Heart right ventricle (tissue), 16 donors: ENCODE measurements at places on chromosomes 3 and 15.
A peak's percentile ranks its signal among the peaks of the same experiment; 100 is the strongest.

GRCh38 chr3:193922034-193922774 lies 213.7 kb upstream of the HES1 start:
- H3K27me3 ChIP-seq, result peaks cover 2% of the 10 kb centered on the region
- H3K4me3 ChIP-seq, result no peak overlapping the region
- H3K4me1 ChIP-seq, result no peaks in the 10 kb centered on the region
- no peaks in the 10 kb centered on the region for H3K36me3 ChIP-seq

GRCh38 chr15:57033715-57034439 lies 115.4 kb downstream of the TCF12 start:
- H3K27ac ChIP-seq, result no peak overlapping the region
- no peaks in the 10 kb centered on the region for H3K36me3 ChIP-seq
- H3K4me3 ChIP-seq, result no peak overlapping the region
- no peak for DNase-seq
- H3K27me3 ChIP-seq, result no peaks in the 10 kb centered on the region

DNA sequence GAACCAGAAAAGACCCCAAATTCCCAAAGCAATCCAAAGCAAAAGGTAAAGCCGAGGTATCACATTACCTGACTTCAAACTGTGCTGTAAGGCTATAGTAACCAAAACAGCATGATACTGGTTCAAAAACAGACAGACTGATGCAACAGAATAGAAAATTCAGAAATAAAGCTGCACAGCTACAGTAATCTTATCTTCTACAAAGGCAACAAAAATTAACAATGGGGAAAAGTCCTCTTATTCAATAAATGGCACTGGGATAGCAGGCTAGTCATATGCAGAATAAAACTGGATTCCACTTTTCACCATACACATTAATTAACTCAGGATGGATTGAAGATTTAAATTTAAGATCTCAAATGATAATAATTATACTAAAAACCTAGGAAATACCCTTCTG lies 392.6 kb upstream of the CBLB start:
- H3K4me1 ChIP-seq, result no peaks in the 10 kb centered on the region
- DNase-seq, result no peak
- H3K4me3 ChIP-seq, result no peak overlapping the region
- H3K27ac ChIP-seq, result no peak overlapping the region
- H3K36me3 ChIP-seq, result no peaks in the 10 kb centered on the region

GRCh38 chr3:178320456-178321351 lies 215.5 kb upstream of the KCNMB2 start:
- H3K27me3 ChIP-seq, result no peaks in the 10 kb centered on the region
- H3K27ac ChIP-seq, result peak overlapping the region; percentile 87
- H3K4me3 ChIP-seq, result no peak overlapping the region
- H3K36me3 ChIP-seq, result no peaks in the 10 kb centered on the region

DNA sequence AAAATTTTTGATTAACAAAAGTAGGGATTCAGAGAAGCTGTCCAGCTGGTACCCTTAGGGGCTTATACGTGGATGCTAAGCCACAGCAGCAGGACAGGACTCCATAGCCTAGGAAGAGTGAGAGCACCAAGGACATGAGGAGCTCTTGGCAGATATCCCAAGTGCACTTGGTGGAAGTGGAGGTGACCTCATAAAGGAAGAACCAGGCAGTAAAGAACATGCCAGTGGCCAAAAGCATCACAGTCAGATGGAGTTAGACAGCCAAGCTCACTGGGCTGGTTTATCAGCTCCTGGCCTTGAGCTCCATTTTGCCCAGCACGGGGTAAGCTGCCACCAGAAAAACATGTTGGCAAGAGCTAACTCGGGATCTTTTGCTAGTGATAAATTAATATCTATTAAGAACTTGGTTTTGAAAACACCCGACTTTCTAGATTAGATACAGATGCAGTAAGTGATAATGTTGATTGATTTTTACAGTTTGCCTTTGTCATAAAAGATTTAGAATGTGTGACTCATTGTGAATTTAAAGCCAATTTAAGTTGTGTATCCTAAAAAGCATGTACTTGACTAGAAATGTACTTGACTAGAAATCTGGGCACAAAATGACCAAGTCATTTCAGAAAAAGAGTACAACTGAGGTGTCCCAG lies 108.0 kb downstream of the CMSS1 start:
- peak overlapping the region; percentile 40 for H3K27ac ChIP-seq
- peak; percentile 57 for DNase-seq
- H3K36me3 ChIP-seq, result no peaks in the 10 kb centered on the region
- no peaks in the 10 kb centered on the region for H3K27me3 ChIP-seq

- no peak overlapping the region for H3K4me3 ChIP-seq
- H3K27me3 ChIP-seq, result no peaks in the 10 kb centered on the region
- no peaks in the 10 kb centered on the region for H3K4me1 ChIP-seq
Observed at GRCh38 chr3:141777957-141778813, 15.0 kb downstream of the GRK7 start.

DNA sequence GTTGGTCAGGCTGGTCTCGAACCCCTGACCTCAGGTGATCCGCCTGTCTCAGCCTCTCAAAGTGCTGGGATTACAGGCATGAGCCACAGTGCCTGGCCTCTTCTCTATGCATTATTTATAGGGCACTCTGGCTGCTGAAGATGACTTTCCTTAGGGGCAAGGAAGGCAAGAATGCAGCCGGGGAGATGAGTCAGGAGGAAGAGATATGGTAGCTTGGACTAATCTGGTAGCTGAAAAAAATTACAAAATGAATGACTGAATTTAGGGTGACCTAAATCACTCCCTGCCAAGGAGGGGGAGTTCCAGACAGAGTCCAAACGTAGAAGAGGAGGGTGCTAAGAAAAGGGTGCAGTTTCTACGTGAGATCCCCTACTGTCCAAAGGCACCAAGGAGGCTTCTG lies 14.2 kb downstream of the RHCG start:
- no peaks in the 10 kb centered on the region for H3K36me3 ChIP-seq
- H3K4me3 ChIP-seq, result no peak overlapping the region
- DNase-seq, result no peak
- no peak overlapping the region for H3K27ac ChIP-seq

DNA sequence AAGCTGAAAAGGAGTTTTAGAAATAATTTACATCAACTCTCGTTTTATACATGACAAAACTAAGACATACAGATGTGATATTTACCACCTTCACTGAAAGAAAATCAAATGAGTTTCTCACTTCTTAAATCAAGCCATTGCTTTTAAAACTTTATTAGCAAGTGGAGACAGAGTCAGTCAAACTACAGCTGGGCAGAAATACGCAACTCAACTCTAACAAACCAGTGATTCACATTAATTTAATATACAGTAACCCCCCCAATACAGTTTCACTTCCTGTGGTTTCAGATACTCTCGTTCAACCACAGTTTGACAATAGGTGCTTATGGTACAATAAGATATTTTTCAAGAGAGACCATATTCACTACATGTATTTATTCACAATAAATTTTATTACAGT lies 477.1 kb downstream of the MAGI1 start:
- no peaks in the 10 kb centered on the region for H3K27me3 ChIP-seq
- DNase-seq, result no peak
- no peaks in the 10 kb centered on the region for H3K36me3 ChIP-seq
- H3K4me3 ChIP-seq, result no peak overlapping the region
- peaks cover 17% of the 10 kb centered on the region for H3K4me1 ChIP-seq
